ENCODE measurements at places on chromosomes 2 and 18. TPM values are rescaled to one million over a fixed set of nuclear protein-coding genes. Genes with fewer than 3 reads are reported as not detected.

PCARE gene
- not detected for total RNA-seq

GRCh38 chr2:16686641-16687040 is 21.0 kb upstream of the CYRIA start:
- DNase-seq, result no peak

GRCh38 chr2:86498468-86499260 is 57.5 kb downstream of the KDM3A start:
- no peak for DNase-seq

- no peak for DNase-seq
Measured at GRCh38 chr2:10947005-10947440, 35.3 kb downstream of the KCNF1 start.

DNA sequence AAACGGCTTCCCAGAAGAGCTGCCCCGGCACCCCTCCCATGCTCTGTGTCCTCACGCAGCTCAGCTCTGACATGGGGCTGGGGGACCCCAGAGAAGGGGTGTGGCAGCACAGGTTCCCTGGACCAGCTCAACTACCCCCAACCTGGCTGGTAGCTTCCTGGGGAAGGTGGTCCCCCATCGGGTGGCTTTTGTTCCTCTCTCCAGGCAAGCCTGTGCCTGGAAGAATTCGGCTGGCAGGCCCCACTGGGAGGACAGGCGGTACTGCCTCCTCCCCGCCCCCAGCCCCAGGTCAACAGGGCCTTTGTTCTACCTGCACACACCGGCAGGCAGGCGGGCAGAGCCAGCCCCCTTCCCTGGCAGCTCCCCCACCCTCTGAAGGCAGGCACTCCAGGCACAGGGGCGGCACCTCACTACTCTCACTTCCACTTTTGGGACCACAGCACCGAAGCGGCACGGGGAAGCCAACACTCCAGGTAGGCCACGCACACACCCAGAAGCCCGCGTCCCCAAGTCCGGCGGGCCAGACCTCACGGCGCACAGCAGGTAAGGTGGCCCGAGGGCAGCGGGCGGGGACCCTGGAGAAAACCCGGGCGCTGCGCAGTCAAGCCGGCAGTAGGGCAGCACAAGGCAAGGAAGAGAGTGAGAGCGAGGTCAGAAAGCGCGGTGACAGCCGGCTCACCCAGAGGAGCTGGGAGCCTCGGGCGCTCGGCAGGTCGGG is 1.3 kb downstream of the HS6ST1 start:
- DNase-seq, result peak; percentile 48

GRCh38 chr2:171524018-171524401 is 1.7 kb downstream of the CYBRD1 start:
- no peak for DNase-seq

VWC2L gene
- total RNA-seq, result not detected

GRCh38 chr2:232327105-232328031 is 51.2 kb upstream of the ALPP start:
- DNase-seq, result peak; percentile 87

FBXO48 gene
- 3.4 TPM for total RNA-seq

FBXO41 gene
- 28.2 TPM for total RNA-seq

TCF7L1 gene
- not detected for total RNA-seq

GRCh38 chr2:170814533-170815230 is 2.0 kb upstream of the GAD1 start:
- no peak for DNase-seq

GRCh38 chr18:9950289-9951016 is 36.6 kb downstream of the VAPA start:
- DNase-seq, result no peak

DNA sequence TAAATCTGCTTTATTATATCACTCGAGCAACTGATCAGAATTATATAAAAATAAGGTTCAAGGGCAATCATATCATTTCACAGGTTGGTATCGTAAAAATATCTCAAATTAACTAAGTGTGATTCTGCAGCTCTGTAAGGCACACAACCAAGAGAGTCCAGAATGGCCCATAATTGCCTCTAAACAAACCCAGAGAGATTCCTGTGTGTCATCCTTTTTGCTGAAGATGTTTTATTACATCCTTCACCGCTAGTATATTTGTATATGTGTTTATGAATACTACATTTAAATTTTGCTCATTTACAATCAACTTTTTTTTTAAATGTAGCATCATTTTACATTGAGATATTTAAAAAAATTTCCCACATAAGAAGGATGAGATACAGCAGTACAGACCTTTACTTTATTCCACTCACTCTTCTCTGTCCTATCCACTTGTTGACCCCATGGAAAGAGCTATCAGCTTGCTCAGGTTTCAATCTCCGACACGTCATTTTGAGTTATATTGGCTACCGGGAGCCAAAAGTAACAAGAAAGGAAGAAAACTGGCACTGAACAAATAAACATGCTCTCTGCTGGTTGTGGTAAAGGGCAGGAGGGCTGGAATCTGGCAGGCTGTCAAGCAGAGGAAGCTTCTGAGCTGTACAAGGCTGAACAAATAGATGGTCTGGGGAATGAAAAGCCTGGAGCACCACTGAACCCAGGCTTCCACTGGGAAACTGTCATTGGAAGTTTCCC is 23.1 kb downstream of the PLA2R1 start:
- DNase-seq, result no peak

DNA sequence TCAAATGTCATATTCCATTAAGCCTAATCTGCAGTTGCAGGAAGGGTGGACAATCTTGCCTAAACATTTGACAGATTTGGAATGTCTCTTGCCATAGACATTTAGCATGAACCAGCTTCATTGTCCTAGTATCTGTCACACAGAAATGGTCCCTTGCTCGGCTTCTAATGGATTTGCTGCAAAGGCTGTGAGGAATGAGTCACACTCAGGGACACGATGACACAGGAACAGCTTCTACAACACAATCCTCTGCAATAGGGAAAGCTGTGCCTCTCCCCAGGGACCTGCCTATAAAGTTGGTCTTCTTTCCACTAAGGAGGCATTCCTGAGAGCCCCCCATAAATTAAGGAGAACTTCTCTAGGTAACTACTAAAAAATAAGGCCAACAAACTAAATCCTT is 155.1 kb upstream of the L3MBTL4 start:
- no peak for DNase-seq

DNA sequence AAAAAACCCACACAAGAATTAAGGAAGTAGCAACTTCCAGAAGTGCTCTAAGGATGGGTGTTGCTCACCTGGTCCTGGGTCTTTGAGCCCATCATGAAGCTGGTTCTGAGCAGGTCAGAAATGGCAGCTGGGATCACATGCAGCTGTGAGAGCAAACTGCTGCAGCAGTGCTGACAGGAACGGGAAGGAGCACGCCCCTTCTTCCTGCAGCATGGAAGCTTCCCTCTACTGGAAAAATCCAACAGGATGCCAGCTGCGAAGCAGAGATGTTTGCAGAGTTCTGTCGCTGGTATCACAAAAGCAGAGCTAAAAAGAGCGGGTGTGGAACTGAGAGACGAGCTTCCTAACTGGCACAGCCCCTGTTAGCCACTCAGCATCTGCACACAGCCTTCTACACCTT is 33.7 kb downstream of the EIF4E2 start:
- DNase-seq, result no peak

ABCA12 gene
- total RNA-seq, result not detected

DNA sequence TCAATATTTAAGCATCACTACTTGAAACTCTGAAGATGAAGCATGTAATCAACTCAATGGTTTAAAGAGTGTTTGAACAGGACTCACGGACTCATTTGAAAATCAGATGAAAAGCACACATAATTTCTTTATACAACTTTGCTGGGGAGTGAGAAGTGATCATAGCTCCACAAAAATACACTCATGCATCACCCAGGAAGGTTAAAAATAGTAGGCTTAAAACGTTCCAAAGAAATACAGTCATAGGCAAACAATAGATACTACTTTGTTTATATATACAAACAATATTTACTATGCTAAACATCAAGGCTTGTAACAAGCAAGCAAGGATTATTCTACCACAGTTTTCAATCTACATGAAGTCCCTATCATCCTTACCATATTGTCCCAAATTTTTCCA is 11.6 kb downstream of the HNRNPLL start:
- DNase-seq, result no peak

GRCh38 chr2:74824679-74825078 is 9.2 kb upstream of the HK2 start:
- no peak for DNase-seq

GRCh38 chr18:64207820-64208219 is 58.9 kb upstream of the LINC00305 start:
- DNase-seq, result no peak

GRCh38 chr2:48248251-48248933 is 281.6 kb upstream of the STON1 start:
- no peak for DNase-seq

DNA sequence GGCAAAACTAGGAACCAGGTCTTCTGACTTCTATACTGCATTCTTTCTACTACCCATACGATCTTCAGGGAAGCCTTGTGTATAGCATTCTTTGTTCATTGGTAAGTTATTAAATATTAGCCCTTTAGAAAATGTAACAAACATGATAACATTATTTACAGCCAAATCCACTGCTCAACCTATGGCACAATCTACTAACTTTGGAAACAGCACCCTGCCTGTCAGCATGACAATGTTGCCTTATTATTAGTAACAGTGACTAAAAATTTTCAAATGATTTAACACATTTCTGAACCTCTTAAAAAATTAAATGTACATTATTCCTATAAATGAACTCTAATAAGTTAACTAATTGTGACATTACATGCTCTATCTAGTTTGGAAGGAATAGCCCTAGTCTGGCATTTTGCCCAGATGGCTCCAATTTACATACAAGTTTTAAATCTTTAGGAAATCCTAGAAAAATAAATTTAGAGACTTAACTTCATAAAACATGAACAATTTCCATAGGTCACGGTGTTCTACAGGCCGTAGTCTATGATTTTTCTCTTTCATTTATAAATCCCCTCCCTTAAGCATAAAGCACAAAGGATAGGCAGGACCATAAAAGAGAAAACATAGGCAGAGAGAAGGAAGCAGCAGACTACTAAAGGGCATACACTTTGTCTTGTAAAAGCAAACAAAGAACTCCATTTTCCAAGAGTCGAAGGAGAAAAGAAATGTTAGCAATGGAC is 33.7 kb downstream of the YES1 start:
- no peak for DNase-seq

SULT1C2 gene
- total RNA-seq, result not detected

CLHC1 gene
- 15.1 TPM for total RNA-seq

- DNase-seq, result no peak
Measured at GRCh38 chr2:10387033-10387432, 61.1 kb downstream of the ODC1 start.

CHRNG gene
- total RNA-seq, result not detected

CFLAR gene
- total RNA-seq, result 193 TPM

- no peak for DNase-seq
Measured at GRCh38 chr2:33136566-33136965, 189.8 kb downstream of the LTBP1 start.

DNA sequence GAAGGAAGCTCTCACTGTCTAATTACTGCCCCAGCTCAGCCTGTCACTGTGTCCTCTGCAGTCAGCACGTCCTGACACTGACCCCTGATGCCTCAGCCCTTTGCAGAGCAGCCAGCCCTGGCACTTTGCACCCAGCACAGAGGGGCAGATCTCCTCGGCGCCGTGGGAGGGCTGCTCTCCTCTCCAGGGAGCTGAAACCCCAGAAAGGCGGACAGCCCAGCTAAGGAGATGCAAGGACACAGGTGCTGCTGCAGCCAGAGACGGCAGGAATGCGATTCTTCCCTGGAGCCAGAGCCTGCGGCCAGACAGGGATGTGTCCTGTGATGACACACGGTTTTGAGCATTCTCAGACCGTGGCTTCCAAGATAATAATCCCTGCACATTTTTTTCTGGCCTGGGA is 34.5 kb upstream of the SIX3 start:
- no peak for DNase-seq

DNA sequence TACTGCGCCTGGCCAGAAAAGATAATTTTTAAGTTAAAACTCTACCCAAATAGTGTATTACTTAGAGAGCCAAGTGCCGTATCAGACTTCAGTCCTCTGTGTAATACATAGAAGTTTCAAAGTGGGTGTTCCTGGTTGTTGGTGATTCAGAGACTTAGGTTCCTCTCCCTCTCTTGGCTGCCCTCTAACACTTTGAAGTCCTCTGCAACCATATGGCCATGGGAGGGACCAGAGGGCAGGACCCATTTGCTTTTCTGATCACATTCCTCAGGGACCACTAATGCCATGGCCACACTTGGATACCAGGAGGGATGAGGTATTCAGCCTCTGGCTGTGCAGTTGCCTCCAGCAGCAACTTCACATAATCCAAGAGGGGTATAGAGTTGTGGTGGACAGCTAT is 131.5 kb downstream of the CAPN13 start:
- peak; percentile 19 for DNase-seq

DSG1 gene
- not detected for total RNA-seq

DES gene
- total RNA-seq, result not detected

PJVK gene
- 1.9 TPM for total RNA-seq

GRCh38 chr2:46098621-46099062 is 198.6 kb upstream of the EPAS1 start:
- peak; percentile 75 for DNase-seq

RAPGEF4 gene
- not detected for total RNA-seq

- DNase-seq, result no peak
Measured at GRCh38 chr2:143680885-143681405, 551.7 kb downstream of the ARHGAP15 start.

SIX3 gene
- total RNA-seq, result not detected

NRP2 gene
- 0.26 TPM for total RNA-seq

KANSL1L gene
- total RNA-seq, result 5.8 TPM

DNA sequence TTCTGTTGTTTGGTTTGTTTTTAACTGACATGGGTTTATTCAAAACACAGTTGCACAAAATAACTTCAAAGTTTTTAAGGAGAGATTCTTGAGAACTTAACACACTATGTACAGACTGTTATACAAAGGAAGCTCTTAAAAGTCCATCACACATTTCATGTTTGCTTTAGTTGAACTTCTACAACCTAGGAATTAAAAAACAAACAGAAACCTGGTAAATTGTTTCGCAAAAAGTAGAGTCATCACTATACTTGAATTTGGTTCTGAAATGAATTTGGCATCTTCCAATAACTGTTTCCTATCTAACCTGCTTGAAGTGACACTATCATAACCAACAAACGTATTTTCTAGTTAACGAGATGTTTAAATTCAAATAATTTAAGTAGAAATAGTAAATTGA is 21.8 kb downstream of the TRIP12 start:
- no peak for DNase-seq

FAM237A gene
- not detected for total RNA-seq

KATNAL2 gene
- total RNA-seq, result 0.79 TPM

DNA sequence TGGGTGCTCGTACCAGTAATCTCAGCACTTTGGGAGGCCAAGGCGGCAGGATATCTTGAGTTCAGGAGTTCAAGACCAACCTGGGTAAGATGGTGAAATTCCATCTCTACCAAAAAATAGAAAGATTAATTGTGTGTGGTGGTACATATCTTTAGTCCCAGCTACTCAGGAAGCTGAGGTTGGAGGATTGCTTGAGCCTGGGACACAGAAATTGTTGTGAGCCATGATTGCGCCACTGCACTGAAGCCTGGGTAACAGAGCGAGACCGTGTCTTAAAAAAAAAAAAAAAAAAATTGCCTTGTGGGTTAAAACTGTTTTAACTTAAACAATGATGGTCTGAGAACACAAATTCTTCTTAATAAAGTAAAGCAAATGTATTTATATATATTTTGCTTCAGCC is 49.6 kb downstream of the ATP9B start:
- DNase-seq, result no peak

Data from activated CD8-positive, alpha-beta memory T cell treated with anti-CD3 and anti-CD28 coated beads, Interleukin-2, amount 10 ng/mL, durations not matched to agents 7 days and 5 days (primary cell).